ENCODE measurements at places on chromosomes 1 and 21.

DNA sequence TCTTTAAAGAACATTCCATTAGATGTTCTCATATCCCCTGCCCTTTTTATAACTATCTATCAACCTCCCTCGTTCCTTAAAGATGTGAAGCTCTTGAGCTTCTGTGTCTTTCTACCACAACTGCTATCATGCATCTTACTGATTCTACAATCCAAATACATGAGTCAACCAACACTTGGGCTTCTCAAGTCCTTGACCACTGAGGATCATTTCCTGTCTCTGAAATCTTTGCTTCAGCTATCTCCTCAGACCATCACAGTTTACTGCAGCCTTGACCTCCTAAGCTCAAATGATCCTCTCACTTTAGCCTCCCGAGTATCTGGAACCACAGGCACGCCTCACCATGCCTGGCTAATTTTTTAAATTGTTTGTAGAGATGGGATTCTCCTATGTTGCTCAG, 75.2 kb downstream of the FMO4 start:
- no peak for ATAC-seq

GRCh38 chr1:197798492-197798891, 23.2 kb upstream of the DENND1B start:
- no peak for ATAC-seq

DNA sequence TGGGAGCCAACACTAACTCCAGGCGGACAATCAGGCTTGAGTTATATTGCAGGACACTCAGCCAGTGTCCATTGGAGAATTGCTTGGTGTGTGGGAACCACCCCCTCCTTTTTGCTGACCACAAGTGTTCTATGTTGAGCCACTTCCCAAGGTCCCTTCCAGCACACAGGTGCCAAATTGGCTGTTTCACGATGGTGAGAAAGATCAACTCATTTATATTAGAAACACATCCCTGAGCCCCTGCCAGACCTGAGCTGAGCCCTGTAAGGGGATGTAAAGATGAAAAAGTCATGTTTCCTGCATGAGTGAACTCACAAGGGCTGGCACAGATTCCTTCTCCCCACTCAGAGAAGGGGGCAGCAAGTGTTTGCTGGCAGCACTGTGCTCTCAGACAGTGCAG, 96.5 kb downstream of the KCNN3 start:
- no peak for ATAC-seq

DNA sequence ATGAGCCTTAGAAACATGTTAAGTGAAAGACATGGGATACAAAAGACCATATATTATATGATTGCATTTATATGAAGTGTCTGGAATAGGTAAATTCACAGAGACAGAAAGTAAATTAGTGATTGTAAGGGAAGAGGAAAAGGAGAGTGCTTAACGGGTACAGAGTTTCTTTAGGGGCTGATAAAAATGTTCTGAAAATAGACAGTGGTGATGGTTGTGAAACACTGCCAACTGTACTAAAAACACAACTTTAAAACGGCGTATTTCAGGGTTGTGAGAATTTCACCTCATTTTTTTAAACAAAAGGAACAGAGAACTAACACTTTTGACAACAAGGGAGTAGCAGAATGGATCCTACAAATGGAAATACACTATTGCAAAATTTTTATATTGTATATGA, 13.4 kb downstream of the COP1 start:
- ATAC-seq: no peak

DNA sequence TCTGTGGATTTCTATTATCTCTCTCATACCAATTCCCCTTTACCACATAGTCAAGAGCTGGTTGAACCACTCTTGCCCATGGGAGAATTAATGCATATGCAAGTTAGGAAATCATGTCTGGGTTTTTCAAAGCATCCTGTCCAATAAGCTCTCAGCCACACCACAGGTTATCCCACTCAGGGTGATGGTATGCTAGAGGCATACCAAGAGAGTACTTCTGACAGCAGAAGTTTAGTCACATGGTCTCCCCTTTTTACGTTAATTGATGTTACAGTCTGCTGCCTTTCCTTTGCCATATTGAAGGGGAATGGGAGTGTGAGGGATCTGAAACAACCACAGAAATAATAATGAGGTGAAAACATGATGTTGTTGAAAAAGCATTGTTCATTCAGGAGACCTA, 135.8 kb upstream of the PBX1 start:
- ATAC-seq: no peak

Measured in activated T-helper 17 cell treated with anti-CD3 and anti-CD28 coated beads, Interleukin-2, amount 50 U/mL, for 72 hours (primary cell).